ENCODE measurements at places on chromosomes 1 and 21. TPM values are rescaled to one million over a fixed set of nuclear protein-coding genes. Genes with fewer than 3 reads are reported as not detected.

Gene ANGPTL1
- 25.2 TPM for total RNA-seq

DNA sequence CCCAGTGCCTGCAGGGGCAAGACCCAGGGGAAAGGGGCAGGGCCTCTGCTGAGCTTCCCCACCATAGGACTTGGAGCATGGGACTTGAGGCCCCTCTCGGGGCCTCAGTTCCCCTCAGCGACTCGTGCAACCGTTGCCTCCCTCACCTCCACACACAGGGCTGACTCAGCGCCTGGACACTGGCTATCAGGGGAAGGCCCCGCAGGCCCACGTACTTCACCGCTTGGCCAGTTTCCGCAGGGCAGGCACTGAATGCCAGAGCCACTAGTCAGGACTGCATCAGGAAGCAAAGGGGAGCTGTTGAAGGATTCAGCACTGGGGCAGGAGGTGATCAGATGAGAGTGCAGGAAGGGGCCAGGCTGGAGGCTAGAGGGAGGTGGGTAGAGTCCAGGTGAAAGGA is 15.5 kb upstream of the FAM131C start:
- no peak overlapping the region for H3K4me3 ChIP-seq
- H3K36me3 ChIP-seq = no peaks in the 10 kb centered on the region
- DNase-seq = no peak
- no peaks in the 10 kb centered on the region for H3K27me3 ChIP-seq
- H3K4me1 ChIP-seq = no peaks in the 10 kb centered on the region

DNA sequence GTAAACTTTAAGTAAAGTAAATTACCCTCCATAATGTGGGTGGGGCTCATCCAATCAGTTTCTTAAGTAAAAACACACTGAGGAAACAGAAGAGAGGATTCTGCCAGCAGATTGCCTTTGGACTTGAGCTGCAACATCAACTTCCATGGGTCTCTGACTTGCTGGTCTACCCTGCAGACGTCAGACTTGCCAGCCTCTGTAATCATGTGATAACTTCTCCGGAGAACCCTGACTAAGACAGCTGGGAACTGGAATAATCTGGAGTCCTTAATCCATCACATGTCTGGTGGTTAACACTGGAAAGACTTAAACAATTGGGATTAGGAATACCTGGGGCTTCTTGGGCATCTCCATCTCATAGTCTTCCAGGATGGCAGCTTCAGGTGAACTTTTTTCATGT is 13.2 kb upstream of the CEP350 start:
- H3K36me3 ChIP-seq = no peaks in the 10 kb centered on the region
- H3K4me1 ChIP-seq = no peaks in the 10 kb centered on the region
- no peak overlapping the region for H3K27ac ChIP-seq
- DNase-seq = no peak

Gene GBP7
- not detected for total RNA-seq

DNA sequence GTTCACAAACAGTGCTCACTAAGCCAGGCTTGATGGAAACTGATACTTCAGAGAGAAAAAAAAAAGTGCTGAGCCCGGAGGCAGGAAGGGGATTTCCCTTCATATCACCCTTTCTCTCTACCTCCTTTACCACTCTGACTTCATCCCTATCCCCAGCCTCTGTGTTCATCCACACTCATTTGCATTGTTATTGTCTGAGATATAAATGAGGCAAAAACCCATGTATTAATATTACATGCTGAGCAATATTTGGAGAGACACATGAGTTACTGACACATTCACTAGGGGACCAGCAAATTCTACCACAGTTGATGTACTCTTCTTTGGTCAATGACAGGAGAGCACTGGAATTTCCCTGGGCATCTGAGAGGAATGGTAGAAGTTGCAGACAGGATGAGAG is 175.8 kb downstream of the TNFSF18 start:
- no peak overlapping the region for H3K27ac ChIP-seq
- H3K27me3 ChIP-seq = no peaks in the 10 kb centered on the region
- no peaks in the 10 kb centered on the region for H3K4me1 ChIP-seq
- no peak overlapping the region for H3K4me3 ChIP-seq
- H3K36me3 ChIP-seq = no peaks in the 10 kb centered on the region
- DNase-seq = no peak

All from breast epithelium (tissue), 4 donors.